Left kidney (tissue), 8 donors: ENCODE measurements at places on chromosomes 1 and 21. TPM values are rescaled to one million over a fixed set of nuclear protein-coding genes. Genes with fewer than 3 reads are reported as not detected.
A peak's percentile ranks its signal among the peaks of the same experiment; 100 is the strongest.

Gene ROR1
- polyA plus RNA-seq: 36.8 TPM

Gene SRGAP2B
- polyA plus RNA-seq: 32.8 TPM

Gene UTP11
- polyA plus RNA-seq: 42.7 TPM

Gene FAM76A
- polyA plus RNA-seq: 20.4 TPM

Gene TSPEAR
- 0.96 TPM for polyA plus RNA-seq

Gene C2CD4D
- 0.20 TPM for polyA plus RNA-seq

DNA sequence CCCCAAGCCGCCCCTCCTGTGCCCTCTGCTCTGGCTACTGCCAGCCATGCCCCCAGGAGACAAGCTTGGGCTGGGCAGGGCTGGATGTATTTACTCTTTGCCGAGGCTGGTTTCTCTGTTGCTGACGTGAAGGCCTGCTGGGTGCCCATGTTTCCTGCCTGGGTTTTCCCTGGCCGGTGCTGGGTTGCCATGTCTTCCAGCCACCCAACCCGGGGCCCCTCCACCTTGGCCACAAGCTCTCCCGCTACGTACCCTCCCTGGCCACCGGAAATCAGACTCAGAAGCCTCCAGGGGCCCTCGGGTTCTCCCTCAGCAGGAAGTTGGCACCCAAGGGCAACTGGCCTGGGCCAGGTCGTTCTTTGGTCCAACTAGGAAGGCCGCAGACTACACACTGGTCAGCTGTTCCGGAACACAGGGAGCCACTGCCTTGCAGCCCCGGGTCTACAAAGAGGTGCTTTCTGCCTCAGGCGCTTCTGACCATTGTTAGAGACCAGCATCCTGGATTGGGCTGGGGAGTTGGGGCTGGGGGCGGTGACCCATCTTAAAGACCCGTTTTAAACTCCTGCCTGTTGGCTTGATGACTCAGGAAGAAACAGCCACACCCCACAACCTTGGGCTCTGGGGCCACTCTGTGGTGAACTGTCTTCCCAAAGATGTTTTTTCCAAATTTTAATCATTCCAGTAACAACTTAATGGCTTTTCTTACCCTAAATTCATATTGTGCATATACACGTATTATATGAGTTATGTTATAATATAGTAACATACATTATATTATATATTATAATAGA is 71.2 kb upstream of the RUNX3 start:
- no peak for DNase-seq

GRCh38 chr1:65265296-65265650 is 44.1 kb upstream of the DNAJC6 start:
- DNase-seq: no peak

DNA sequence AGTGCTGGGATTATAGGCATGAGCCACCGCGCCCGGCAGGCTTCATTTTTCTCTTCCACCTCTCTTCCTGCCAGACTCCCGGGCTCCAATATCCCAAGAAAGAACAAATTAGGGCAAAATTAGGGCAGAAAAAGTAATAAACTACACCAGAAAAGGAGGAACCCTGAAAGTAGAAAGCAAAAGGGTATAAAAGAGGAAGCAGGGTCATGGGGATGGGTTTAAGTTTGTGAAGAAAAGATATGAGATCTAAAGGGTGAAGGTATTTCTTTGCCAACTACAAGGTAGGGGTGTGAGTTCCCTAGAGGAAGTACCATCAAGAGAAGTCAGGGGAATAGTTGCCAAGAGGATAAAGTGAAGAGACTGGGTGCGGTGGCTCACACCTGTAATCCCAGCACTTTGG is 9.9 kb downstream of the PTPN22 start:
- DNase-seq: no peak

- no peak for DNase-seq
Observed at GRCh38 chr1:178354816-178355215, 141.9 kb downstream of the CLEC20A start.

DNA sequence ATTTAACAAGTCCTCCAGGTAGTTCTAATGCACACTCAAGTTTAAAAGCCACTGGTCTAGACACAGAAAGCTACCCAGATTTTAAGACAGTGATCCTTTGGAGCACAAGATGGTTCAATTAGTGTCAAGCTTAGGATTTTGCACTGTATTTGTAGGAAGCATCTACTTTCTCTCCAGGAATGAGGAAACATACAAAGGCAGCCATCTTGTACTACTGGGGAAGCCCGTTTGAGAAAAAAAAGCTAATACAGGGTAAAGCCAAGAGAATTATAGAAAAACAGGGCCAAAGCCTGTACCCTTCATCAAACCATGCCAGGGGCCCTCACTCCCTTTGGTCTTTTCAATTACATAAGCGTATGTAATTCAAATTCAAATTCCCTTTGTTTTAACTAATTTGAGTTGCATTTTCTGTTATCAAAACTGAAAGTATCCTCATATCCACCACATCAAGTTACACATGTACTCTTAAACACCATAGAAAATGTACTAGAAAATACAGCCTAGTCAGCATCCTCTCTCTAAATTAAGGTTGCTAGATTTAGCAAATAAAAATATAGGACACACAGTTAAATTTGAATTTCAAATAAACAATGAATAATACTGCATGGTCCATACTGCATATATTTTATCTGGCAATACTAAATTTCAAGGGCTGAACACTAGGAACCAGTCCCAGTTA is 17.4 kb downstream of the PIK3R3 start:
- no peak for DNase-seq

DNA sequence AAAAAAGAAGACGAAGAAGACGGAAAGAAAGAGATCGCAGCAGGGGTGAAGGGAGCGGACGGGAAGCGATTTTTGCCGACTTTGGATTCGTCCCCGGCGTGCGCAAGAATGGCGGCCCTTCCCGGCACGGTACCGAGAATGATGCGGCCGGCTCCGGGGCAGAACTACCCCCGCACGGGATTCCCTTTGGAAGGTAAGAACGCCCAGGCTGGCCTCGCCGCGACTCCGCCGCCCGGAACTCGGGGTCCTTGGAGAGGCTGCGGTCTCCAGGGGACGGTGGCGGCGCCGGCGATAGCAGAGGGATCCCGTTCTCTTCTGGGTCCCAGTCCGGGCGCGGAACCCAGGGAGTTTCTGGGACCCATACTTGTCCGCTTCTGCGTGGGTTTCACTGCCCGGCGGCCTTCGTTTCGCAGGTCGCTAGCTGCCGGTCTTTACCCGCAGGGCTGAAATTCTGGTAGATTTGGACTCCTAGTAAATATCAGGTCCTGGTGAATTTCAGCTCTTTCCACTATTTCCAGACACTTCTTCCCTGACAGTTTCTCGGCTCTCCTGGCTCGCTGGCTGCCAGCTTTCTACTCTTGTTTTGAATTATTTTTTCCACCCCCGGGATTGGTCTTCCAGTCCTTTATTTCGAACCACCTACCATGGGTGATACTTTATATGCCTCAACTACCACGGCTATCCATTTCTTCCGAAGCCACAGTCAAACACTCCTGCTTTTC is 1.0 kb downstream of the PAX7 start:
- no peak for DNase-seq

DNA sequence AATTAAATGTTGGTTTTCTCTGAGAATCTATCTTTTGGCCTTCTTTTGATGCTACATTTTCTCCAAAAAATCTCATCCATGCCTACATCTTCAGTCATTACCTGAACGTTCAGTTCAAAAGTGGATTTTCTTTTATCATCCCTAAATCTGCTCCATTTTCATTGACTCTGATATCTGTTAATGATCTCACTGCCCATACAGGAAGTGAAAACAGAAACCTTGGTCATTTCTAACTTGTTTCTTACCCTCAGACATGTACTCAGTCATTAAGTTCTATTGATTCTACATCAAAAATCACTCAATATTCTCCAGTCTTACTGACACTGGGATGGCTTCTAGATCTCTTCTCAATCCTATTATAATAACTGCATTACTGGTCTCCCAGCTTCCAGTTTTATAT is 22.7 kb downstream of the PRKACB start:
- DNase-seq: no peak

DNA sequence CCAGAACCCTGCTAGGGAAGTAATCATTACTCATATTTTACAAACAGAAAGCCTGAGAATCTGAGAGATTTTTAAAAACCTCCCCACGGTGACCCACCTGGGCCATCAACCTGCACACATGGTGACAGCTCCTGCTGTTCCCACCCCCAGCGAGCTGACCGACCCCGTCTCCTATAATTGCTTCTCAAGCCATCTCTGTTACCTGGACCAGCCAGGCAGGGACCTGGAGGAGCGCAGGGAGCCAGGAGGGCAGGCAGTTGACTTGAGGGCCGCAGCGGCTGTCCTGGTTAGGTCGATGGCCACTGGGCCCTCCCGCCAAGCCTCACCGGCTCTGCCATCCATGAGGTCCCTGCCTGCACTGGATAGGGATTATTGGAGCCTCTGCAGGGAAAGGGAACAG is 7.7 kb downstream of the TFF2 start:
- no peak for DNase-seq

DNA sequence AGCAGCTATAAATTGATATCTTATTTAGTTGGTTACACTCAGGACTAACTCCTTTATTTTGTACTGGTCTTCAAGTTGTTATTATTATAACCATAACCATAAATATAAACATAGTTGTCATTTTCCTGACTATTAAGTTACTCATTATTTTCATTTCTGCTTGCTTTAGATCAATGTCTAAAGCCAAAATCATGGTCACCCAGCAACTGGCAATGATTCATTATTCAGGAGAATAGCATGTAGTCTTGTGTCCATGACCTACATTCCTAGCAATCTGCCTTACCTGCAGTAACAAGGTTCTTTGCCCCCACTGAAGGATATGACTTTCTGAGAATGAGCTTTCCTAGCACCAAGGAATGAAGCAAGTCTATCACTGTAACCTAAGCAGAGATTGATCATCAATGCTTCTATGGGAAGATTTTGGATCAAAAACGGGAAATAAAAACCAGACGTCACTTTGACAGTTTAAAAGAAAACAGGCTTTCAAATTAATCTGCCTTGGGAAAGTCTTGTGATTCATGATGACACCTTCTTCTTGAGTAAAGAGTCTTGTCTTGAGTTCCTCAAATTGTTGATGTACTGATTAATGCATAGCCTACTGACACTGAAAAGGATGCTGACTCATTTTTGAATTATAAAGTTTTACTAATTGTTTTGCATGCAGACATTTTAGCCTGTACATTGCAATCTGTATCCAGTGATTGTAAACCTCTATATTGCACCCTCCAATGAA is 203.3 kb upstream of the IVNS1ABP start:
- no peak for DNase-seq

DNA sequence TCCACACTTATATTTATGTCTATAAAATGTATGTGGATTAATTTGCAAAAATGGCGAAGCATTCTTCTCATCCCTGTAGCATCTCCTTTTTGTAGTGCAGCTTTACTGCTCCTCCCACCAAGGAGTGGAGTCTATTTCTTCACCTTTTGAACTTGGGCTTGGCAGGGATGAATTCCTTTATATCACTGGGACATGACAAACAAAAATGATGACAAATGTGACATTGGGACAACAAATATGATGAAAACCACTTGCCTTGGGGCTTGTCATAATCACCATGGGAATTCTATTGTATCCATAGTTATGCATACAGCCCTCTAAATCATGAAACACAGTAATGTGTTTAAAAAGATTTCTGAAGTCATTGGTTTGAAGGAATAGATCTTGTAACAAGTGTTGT is 155.0 kb downstream of the TNFSF18 start:
- DNase-seq: no peak

GRCh38 chr1:222792744-222793143 is 22.1 kb upstream of the DISP1 start:
- DNase-seq: no peak

- no peak for DNase-seq
Observed at GRCh38 chr1:160373696-160374095, 6.8 kb downstream of the NHLH1 start.

- DNase-seq: no peak
Observed at GRCh38 chr1:233599542-233600073, 14.3 kb upstream of the KCNK1 start.

GRCh38 chr1:1304331-1305299 is 3.1 kb downstream of the ACAP3 start:
- DNase-seq: peak; percentile 53

GRCh38 chr1:119338004-119338403 is 30.6 kb upstream of the HAO2 start:
- DNase-seq: no peak

- no peak for DNase-seq
Observed at GRCh38 chr1:40958210-40958609, 21.3 kb upstream of the CTPS1 start.

DNA sequence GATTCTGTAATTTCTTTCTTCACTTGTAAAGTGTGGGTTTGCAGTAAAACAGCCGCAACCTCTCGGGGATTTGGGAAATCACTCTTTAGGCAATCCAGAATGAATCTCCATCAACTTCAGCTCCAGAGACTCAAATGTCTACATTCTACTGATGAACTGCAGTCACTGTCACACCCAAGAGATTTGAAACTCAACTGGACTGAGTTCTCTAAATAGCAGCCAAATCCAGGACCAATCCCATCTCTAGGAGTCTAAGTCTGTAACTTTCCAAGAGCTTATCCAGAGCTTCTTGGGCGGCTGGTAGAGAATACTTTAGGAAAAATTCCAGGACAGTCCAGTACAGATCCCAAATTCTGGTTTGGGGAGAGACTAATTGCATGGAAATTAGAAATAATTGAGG is 62.9 kb downstream of the ADAMTS1 start:
- no peak for DNase-seq

DNA sequence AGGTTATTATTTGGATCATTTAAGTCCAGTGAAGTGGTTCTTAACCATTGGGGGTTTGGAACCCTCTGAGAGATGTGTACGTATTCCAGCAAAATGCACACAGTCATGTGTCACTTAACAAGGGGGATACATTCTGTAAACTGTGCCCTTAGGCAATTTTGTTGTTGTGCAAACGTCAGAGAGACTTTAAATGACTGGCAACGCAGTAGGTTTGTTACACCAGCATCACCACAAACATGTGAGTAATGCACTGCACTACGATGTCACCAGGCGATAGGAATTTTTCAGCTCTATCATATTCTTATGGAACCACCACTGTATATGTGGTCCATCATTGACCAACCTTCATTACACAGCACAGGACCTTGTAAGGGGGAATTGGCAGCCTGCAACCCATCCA is 11.9 kb downstream of the AHCYL1 start:
- no peak for DNase-seq

DNA sequence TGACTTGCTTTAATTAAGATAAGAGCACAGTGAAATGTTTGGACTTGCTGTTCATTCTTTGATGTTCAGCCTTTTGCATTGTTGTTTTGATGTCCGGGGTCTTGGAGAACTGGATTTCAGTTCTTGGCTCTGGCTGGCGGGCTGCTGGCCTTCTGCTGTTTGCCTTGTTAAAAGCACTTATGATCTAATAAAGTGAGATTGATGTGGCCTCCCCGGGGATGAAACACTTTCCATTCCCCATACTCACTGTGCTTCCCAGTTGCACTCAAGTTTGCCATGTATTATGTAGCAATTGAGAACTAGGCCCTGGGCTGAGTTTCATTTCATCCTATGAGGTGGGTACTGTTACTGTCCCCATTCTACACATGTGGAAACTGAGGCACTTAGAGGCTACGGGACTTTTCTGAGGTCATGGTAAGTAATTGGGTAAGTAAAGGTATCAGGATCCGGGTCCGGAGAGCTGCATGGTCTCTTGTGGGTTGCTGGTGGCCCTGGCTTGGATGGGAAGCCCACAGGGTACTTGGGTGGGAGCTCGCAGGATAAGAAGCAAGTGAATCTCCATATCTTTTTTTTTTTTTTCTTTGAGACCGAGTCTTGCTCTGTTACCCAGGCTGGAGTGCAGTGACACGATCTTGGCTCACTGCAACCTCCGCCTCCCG is 127.7 kb upstream of the ZBTB40 start:
- DNase-seq: no peak
